ENCODE measurements at places on chromosomes 3 and 15.

GRCh38 chr3:159185443-159186050 lies 383.7 kb downstream of the MFSD1 start:
- H3K27me3 ChIP-seq, result no peaks in the 10 kb centered on the region
- H3K36me3 ChIP-seq, result no peaks in the 10 kb centered on the region
- H3K27ac ChIP-seq, result peak overlapping the region; percentile 17

- no peak for ATAC-seq
- H3K27ac ChIP-seq, result no peak overlapping the region
- H3K4me3 ChIP-seq, result no peak overlapping the region
- no peaks in the 10 kb centered on the region for H3K4me1 ChIP-seq
Measured at GRCh38 chr15:92595506-92596381, 59.8 kb downstream of the FAM174B start.

DNA sequence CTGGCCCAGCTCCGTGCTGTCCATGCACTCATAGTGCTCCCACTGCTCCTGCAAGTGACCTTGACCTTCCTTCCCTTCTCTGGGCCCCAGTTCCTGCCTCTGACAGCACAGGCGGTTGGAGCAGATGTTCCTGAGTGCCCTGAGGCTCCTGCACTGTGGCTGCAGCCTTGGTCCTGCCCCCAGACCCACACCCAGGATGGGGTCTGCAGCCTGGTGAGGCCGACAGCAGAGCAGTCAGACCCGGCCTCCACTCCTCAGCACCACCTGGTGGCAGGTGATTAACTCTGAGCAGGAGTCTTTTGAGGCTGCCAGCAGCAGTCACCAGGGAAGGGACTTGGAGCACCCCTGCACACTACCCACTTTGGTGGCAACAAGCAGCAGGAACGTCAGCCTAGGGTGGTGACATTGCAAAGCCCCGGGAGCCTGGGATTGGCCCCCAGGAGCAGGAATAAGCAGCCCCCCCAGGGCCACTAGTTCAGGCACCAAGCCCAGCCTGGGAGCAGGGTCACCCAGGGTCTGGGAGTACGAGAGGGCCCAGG lies 64.6 kb downstream of the CYP11A1 start:
- no peak for ATAC-seq
- H3K36me3 ChIP-seq, result no peaks in the 10 kb centered on the region
- H3K27ac ChIP-seq, result no peak overlapping the region
- no peak overlapping the region for H3K4me3 ChIP-seq
- H3K27me3 ChIP-seq, result peaks cover 84% of the 10 kb centered on the region

DNA sequence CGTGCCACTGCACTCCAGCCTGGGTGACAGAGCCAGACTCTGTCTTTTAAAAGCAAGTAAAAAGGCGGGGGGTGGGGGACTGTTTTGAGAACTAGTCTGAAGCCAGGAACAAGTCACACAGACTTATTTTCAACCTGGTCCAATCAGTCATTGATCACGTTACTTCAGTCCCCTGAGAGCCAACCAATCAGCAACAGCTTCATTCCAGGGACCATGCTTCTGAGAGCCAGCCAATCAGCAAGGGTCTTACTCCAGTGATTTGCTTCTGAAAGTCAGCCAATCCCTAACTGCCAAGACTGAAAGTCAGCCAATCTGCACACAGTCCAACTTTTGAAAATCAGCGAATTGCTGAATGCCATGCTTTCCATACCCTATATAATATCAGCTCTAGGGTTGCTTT lies 48.6 kb upstream of the C15orf39 start:
- no peaks in the 10 kb centered on the region for H3K36me3 ChIP-seq
- H3K27ac ChIP-seq, result peak overlapping the region; percentile 38
- ATAC-seq, result no peak
- no peak overlapping the region for H3K4me3 ChIP-seq

GRCh38 chr3:151686257-151686656 lies 47.5 kb upstream of the AADACL2 start:
- ATAC-seq, result no peak
- H3K36me3 ChIP-seq, result no peaks in the 10 kb centered on the region
- peaks cover 11% of the 10 kb centered on the region for H3K27me3 ChIP-seq
- H3K27ac ChIP-seq, result no peak overlapping the region
- H3K4me1 ChIP-seq, result no peaks in the 10 kb centered on the region

GRCh38 chr15:22232675-22233074 lies 152.3 kb downstream of the OR4M2 start:
- no peak overlapping the region for H3K27ac ChIP-seq
- ATAC-seq, result no peak
- H3K27me3 ChIP-seq, result peaks cover 4% of the 10 kb centered on the region
- H3K4me1 ChIP-seq, result no peaks in the 10 kb centered on the region
- H3K36me3 ChIP-seq, result no peaks in the 10 kb centered on the region
- H3K4me3 ChIP-seq, result no peak overlapping the region
